Mesendoderm (in vitro differentiated cells): ENCODE measurements at places on chromosomes 1 and 21.

- peaks cover 1% of the 10 kb centered on the region for H3K27me3 ChIP-seq
- H3K27ac ChIP-seq, result no peak overlapping the region
- DNase-seq, result no peak
- no peak overlapping the region for H3K4me3 ChIP-seq
Observed at GRCh38 chr1:172340520-172340919, 80.0 kb upstream of the C1orf105 start.

GRCh38 chr1:32825181-32825580, 7.7 kb downstream of the S100PBP start:
- no peaks in the 10 kb centered on the region for H3K4me1 ChIP-seq
- peaks cover 7% of the 10 kb centered on the region for H3K36me3 ChIP-seq
- DNase-seq, result no peak
- H3K27ac ChIP-seq, result no peak overlapping the region
- no peak overlapping the region for H3K4me3 ChIP-seq

- H3K27me3 ChIP-seq, result no peaks in the 10 kb centered on the region
- no peak overlapping the region for H3K4me3 ChIP-seq
- no peak overlapping the region for H3K27ac ChIP-seq
- H3K4me1 ChIP-seq, result no peaks in the 10 kb centered on the region
- no peak for DNase-seq
Observed at GRCh38 chr1:105260001-105260400, 1510.3 kb downstream of the AMY1C start.

- no peaks in the 10 kb centered on the region for H3K27me3 ChIP-seq
- H3K36me3 ChIP-seq, result no peaks in the 10 kb centered on the region
- H3K4me1 ChIP-seq, result no peaks in the 10 kb centered on the region
- H3K4me3 ChIP-seq, result no peak overlapping the region
Observed at GRCh38 chr1:98429965-98430443, 231.5 kb upstream of the SNX7 start.

DNA sequence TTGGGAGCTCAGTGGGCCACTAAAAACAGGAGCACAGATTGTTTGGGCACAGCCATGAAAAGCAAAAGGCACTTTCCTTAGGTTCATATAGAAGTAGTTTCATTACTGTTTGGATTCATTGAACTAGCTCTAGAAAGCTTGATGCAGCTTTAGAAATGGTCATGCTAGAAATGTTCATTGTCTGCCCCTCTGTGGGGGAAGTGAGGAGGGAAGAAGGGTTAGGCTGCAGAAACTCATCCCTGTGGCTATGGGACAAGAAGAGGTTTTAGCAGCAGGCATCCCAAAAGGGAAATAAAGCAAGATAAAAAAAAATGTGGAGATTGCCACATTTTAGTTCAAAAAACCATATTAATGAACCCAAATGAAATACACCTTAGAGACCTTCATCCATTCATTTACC, 359.6 kb upstream of the PTBP2 start:
- no peaks in the 10 kb centered on the region for H3K36me3 ChIP-seq
- H3K4me3 ChIP-seq, result no peak overlapping the region
- no peaks in the 10 kb centered on the region for H3K27me3 ChIP-seq
- H3K4me1 ChIP-seq, result no peaks in the 10 kb centered on the region
- no peak overlapping the region for H3K27ac ChIP-seq

DNA sequence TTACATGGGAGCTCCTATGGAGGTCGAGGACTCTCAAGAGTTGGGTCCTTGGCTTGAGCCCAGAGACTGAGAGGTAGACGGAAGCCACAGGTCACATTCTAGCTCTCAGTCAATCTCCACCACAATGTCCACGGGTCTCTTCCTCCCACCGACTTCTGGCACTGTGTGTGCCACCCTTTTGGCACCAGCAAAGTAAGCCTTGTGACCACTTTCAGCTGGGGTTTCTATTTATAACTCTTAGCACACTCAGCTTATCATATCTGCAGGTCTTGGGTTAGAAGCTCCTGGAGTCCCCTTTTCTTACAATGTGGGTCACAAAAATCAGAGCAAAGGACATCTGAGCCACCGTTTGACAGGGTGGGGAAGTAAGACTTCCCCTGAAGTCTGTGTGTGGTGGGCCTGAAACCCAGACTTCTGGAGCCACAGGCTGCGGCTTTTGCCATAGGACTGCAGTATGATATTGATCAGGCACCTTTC, 28.3 kb downstream of the NCMAP start:
- H3K36me3 ChIP-seq, result no peaks in the 10 kb centered on the region
- H3K4me3 ChIP-seq, result no peak overlapping the region
- no peaks in the 10 kb centered on the region for H3K4me1 ChIP-seq
- DNase-seq, result no peak

- no peaks in the 10 kb centered on the region for H3K36me3 ChIP-seq
- no peak overlapping the region for H3K27ac ChIP-seq
- no peaks in the 10 kb centered on the region for H3K4me1 ChIP-seq
Observed at GRCh38 chr1:3698660-3699408, 46.5 kb downstream of the TP73 start.
